Tracheal epithelial cell (primary cell): ENCODE measurements at places on chromosomes 1 and 21. TPM values are rescaled to one million over a fixed set of nuclear protein-coding genes. Genes with fewer than 3 reads are reported as not detected.

GBP4 gene
- 0.48 TPM in 1 of 2 replicates, not detected in the other for total RNA-seq

GSTM2 gene
- total RNA-seq: 1.9 and 3.6 TPM in 2 replicates

IL19 gene
- 0.24 TPM in 1 of 2 replicates, not detected in the other for total RNA-seq

RBP7 gene
- 0.96 and 1.7 TPM in 2 replicates for total RNA-seq

TTC39A gene
- total RNA-seq: 8.1 and 15.2 TPM in 2 replicates

AMPD1 gene
- not detected in 2 replicates for total RNA-seq

LRRIQ3 gene
- total RNA-seq: 0.24 and 0.43 TPM in 2 replicates

SLC9C2 gene
- not detected in 2 replicates for total RNA-seq

VCAM1 gene
- 0.21 and 37.8 TPM in 2 replicates for total RNA-seq

PRDM2 gene
- total RNA-seq: 4.6 and 8.7 TPM in 2 replicates

FCRL1 gene
- total RNA-seq: not detected in 2 replicates

HSPG2 gene
- total RNA-seq: 70.1 and 95.4 TPM in 2 replicates

CTH gene
- 6.0 and 16.4 TPM in 2 replicates for total RNA-seq

TNFRSF8 gene
- total RNA-seq: not detected in 2 replicates

PLA2G2D gene
- total RNA-seq: not detected in 2 replicates

OSBPL9 gene
- 88.7 TPM in 2 replicates for total RNA-seq

IVL gene
- total RNA-seq: 0.43 and 6.5 TPM in 2 replicates

C4BPA gene
- not detected in 2 replicates for total RNA-seq

ZBTB37 gene
- 2.9 and 3.4 TPM in 2 replicates for total RNA-seq

LCE6A gene
- not detected in 2 replicates for total RNA-seq

ERRFI1 gene
- total RNA-seq: 99.1 and 269 TPM in 2 replicates

GRIK1 gene
- under 0.01 TPM in 1 of 2 replicates, not detected in the other for total RNA-seq

TADA1 gene
- 11.6 and 17.7 TPM in 2 replicates for total RNA-seq

LRRC3 gene
- total RNA-seq: 0.43 and 0.72 TPM in 2 replicates

CYYR1 gene
- 1.1 and 1.2 TPM in 2 replicates for total RNA-seq

PEAR1 gene
- 1.4 and 1.5 TPM in 2 replicates for total RNA-seq

ATPAF1 gene
- 34.2 and 39.9 TPM in 2 replicates for total RNA-seq

FAM151A gene
- total RNA-seq: not detected in 2 replicates

NEK2 gene
- total RNA-seq: 0.43 and 4.8 TPM in 2 replicates

DNAJC28 gene
- total RNA-seq: 0.85 and 1.4 TPM in 2 replicates

ATP6V1G3 gene
- total RNA-seq: not detected in 2 replicates

SSBP3 gene
- total RNA-seq: 2.4 and 2.6 TPM in 2 replicates

CATSPERE gene
- 0.21 and 0.24 TPM in 2 replicates for total RNA-seq

CLIC6 gene
- 0.48 TPM in 1 of 2 replicates, not detected in the other for total RNA-seq

ANKRD35 gene
- total RNA-seq: 0.24 and 2.6 TPM in 2 replicates

BNIPL gene
- 2.4 and 5.5 TPM in 2 replicates for total RNA-seq

OR2T33 gene
- total RNA-seq: not detected in 2 replicates

INSRR gene
- not detected in 2 replicates for total RNA-seq

ANGPTL3 gene
- total RNA-seq: not detected in 2 replicates

ADORA1 gene
- total RNA-seq: under 0.01 and 0.72 TPM in 2 replicates

WDTC1 gene
- 16.4 and 21.1 TPM in 2 replicates for total RNA-seq

CAMSAP2 gene
- 40.2 and 59.5 TPM in 2 replicates for total RNA-seq

ZNF124 gene
- 33.5 and 40.2 TPM in 2 replicates for total RNA-seq

LAMC2 gene
- 656 and 1,907 TPM in 2 replicates for total RNA-seq
